ENCODE measurements at places on chromosomes 3 and 15.

DNA sequence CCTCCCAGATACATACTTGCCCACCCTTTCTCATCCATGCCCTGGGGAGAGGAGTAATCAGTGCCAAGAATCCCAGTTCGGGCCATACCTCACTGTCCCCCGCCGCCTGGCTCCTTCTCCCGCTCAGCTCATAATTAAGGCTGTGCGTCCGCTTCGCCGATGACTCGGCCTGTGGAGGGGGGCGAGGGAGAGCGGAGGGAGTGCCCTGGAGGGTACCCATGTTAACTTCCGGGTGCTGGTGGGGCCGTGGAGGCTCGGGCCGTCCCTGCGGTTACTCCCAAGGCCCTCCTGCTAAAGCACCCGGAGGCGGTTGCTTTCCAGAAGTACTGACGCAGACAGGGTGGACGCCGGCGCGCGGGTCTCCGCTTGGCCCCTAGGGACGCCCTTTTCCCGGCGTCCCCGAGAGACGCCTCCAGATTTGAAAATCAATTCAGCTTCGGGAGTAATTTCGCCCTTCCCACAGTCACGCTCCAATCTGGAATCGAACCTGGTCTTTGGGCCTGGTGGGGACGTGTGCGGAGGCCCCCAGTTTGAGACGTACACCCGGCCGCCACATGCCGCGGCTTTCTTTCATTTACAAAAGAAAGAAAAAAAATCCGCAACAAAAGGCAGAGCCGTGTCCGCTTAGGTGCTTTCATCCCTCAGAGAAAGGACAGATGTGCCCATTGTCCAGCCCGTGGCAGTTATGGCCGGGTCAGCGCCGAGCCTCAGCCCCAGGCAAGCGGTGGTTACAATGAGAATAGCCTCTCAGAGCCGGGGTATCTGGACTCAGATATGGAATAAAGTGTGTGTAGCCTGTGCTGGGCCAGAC, 1.0 kb upstream of the ONECUT1 start:
- DNase-seq = no peak

GRCh38 chr15:67025719-67026609, 39.4 kb upstream of the SMAD3 start:
- DNase-seq = peak; percentile 33

GRCh38 chr15:44300572-44300971, 12.1 kb downstream of the GOLM2 start:
- no peak for DNase-seq

GRCh38 chr3:181006541-181006940, 17.0 kb upstream of the DNAJC19 start:
- DNase-seq = no peak

GRCh38 chr15:73265536-73266153, 103.1 kb downstream of the HCN4 start:
- peak; percentile 52 for DNase-seq

GRCh38 chr3:54619531-54619930, 308.3 kb downstream of the LRTM1 start:
- no peak for DNase-seq

DNA sequence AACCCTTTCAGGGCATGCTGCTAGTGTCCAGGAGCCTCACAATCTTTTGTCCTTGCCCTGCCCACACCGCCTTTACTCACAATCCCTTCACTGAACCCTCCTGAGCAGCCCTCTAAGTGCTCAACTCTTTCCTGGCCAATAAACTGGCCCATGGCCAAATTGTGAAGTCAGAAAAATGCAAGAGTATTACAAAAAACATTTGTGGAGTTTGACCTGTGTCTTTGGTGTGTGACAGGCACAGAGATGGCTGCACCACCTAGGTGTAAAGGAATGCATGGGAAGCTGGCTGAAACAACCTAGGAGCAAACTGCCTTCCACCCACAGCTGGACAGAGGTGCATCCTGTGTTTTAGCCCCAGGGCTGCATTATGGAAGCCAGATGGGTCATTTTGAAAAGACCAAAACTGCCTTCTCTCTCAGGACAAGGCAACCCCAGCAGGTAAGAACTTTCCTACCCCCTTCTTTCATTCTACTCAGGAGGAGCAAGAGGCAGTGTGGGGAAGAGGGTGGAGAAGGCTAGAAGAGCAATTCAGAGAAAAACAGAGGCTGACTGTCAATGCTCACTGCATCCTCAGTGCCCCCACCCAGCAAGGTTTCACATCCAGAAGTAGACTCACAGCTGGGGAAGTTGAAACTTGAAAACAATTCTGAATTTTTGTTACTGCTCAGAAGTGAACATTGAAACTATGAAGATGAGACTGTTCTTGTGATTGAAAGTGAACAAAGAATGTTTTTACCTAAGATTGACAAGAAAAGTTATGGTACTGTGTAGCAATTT, 78.6 kb downstream of the TRIM42 start:
- DNase-seq = no peak

GRCh38 chr3:196397941-196398340, 34.3 kb downstream of the UBXN7 start:
- DNase-seq = no peak

GRCh38 chr3:165225604-165226003, 29.4 kb upstream of the SLITRK3 start:
- DNase-seq = no peak

GRCh38 chr15:62739507-62739906, 303.0 kb upstream of the TPM1 start:
- DNase-seq = no peak

DNA sequence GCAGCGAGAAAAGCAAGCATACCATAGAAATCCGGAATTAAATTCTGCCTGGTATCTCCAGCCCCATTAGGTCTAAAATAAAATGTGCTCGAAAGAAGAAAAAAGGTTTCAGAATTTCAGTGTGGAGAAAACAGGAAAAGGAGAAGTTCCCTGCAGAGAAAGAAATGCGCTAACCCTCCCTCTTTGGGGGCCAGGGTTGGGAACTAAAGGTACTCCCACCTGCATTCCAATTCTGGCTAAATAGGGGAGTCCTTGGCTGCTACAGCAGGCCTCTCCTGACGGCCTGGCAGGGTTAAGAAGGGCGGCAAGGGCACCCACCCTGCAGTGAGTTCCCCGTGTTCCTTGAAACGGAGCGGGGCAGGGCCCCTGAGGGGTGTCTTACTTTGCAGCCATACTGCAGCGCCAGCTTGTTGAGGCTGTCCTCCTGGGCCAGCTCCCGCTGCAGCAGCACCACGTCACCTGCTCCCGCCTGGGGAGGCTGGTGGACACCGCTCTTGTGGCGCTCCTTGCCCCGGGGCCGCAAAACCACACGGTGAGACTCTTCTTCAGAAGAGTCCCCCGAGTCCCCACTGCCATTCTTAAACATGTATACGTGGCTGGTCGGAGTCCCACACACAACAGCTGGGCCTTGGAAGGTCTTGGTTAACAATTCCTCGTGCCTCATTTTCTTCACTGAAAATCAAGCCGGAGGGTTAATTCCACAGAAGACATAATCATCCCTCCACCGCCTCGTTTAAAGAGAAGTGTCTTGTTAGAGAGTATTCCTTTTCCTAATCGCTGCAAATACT, 1.7 kb downstream of the LYSMD4 start:
- DNase-seq = no peak

DNA sequence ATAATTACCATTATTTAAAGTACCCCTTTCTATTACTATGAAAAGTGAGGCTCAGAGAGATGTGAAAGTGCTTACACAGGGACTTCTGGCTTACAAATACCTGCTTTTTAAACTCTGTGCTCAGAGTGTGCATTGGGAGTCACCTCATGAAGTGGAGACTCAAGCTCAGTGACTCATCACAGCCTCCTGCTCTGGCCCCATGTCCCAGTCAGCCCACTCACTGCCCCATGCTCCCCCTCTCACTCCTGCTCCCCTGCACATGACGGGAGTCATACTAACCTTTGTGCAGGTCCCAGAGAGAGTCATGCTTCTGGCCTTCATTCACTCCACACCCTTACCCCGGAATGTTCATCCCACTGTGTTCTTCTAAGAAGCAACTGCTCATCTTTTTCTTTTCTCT, 20.2 kb downstream of the CCR1 start:
- DNase-seq = no peak

DNA sequence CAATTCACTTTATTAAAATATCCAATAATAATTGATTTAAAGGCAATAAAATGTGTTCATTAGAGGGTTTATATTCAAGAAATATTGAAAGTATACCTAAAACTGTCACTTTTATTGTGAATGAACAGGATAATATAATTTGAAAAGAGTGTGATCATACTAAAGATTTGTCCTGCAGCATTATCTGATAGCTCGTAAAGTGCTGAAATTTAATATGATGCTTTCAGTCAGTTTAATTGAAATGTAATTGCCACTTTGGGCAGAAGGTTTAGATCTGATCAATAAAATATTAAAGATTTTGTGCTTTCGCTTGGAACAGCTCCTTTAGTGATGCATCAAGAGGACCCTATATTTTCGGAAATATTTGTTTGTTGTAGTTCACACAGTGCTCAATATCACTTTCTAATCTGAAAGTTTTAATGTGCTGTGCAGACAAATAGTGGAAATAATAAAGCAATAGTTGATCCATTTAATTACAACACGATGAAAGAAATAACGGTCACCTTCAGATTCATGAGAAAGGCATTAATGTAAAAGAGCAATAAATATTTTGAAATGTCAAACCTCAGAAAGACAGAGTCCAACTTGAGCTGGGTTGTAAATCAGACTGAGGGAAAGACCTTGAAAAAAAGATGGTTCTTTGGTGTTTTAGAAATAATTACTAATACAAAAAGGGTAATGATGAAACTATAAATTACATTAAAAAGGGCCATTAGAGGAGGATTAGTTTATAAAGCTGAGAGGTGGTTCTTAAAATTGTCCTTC, 129.7 kb upstream of the MEIS2 start:
- DNase-seq = no peak

- DNase-seq = no peak
Measured at GRCh38 chr3:117893638-117894037, 1141.0 kb downstream of the IGSF11 start.

DNA sequence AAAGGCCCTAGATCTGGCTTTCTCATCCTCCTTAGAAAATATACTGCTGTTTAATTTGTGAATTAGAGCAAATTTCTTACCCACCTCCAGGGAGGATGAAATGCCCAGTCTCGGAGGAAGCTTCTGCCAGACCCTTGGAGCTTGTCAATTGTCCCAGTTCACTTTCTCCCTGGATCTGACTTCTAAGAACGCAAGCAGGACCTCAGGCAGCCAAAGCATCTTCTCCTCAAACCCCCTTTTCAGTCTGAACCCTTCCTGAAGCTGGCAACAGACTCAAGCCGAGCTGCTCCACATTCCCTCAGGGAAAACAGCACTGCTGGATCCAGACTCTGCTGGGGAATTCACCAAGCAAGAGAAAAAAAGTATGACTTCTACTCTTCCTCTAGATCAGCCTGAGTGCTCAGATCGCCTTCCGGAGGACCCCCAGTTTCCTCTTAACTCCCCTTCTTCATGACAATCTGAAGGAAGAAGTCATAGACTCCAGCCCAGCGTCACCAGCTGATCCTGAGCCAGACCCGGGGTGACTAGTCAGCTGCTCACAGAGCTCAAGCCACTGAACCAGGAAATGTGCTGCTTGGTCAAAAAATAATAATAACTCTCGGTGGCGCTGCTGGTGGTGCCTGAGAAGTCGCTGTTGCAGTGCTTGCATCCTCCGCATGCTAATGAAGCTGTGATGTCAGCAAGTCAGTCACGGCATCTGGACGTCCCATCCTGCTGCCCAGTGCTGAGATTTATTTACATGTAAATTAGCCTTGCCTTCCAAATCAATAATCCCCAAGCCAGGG, at the start of gene PRICKLE2:
Gene PRICKLE2 (minus strand): TSS at position 641 of the 785 bp plus-strand sequence. CDS start 26,539 bp downstream, outside the sequence.
- no peak for DNase-seq

DNA sequence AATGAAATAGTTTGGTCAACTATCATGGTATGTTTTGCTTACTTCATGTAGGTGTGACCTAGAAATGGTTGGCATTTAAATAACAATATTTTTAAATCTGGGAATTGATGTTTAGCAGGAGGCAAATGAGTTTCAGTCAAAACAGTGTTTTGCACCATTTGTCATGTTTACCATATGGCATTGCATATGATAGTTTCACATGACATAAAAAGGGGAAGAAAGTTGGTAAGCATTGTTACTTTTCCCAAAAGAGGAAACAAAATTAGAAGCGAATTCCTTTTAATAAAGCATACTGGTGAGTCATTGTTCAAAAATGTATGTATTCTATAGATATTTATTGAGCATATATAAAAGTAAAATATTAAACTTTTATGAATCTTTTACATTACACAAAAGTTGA, 2.3 kb downstream of the RNF13 start:
- DNase-seq = no peak

GRCh38 chr15:50909010-50909317, 481 bp downstream of the AP4E1 start:
- peak; percentile 13 for DNase-seq

- no peak for DNase-seq
Measured at GRCh38 chr15:70582143-70582945, 181.0 kb downstream of the UACA start.

DNA sequence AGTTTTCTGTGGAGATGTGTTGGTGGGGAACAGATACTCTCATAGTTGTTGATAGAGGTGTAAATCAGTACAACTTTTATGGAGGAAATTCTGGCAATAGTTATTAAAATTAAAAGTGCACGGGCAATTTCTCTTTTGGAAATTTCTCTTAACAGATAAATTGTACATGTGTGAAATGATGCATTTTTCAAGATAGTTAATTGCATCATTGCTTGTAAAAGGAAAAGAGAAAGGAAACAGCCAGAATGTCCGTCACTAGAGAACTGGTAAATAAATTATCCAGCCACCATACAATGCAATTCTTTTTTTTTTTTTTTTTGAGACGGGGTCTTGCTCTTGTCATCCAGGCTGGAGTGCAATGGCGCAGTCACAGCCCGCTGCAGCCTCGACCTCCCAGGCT, 14.2 kb downstream of the ZNF710 start:
- DNase-seq = no peak

DNA sequence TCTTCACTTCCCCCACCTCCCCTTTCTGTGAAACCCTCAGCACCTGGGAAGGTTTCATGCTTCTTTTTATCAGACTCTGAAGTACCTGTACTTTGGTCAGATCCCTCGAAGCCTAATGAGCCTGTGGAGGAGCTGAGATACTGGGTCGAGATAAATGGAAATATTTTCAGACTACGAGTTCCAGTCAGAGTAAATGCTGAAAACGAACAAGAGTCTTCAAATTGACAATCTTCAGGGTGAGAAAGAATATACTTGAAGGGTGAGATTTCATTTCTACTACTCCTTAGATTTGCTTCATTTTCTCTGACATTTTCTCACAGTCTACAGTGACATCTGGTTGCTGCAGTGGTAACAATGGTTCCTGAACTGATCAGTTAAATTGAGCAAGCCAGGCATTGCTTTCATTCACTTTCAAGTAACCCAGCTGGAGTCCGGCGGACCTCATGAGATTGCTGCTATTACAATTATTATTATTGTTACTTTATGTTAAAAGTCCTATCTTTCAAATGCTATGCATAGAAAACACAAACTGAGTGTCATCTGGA, 337.2 kb downstream of the VGLL3 start:
- no peak for DNase-seq

- no peak for DNase-seq
Measured at GRCh38 chr3:122998206-122998605, 29.4 kb downstream of the SEMA5B start.

DNA sequence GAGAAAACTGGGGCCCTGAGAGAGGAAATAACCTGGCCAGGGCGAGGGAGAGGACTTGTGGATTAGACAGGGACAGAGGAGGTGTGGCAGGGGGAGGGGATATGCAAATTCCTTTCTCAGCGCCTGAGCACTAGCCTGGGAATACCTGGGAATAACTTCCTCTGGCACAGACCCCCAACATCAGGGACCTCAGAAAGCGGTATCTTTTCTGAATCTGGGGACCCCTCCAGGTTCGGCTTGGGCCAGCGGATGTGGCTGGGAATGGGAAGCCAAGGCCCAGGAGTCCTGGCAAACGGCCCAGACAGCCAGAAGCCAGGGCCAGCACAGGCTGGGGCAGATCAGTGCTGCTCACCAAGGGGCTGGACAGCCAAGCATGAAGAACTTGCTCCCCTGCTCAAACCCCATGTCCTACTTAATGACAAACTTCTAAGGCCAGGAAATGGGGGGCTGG, 9.2 kb upstream of the ACSBG1 start:
- DNase-seq = no peak
